Thymus (tissue), 14 donors: ENCODE measurements at places on chromosomes 6 and 20. TPM values are rescaled to one million over a fixed set of nuclear protein-coding genes. Genes with fewer than 3 reads are reported as not detected.

- no peak for DNase-seq
- H3K27me3 ChIP-seq, result no peaks in the 10 kb centered on the region
- H3K4me3 ChIP-seq, result no peak overlapping the region
- H3K36me3 ChIP-seq, result no peaks in the 10 kb centered on the region
Measured at GRCh38 chr6:113699239-113699638, 157.9 kb upstream of the MARCKS start.

GRCh38 chr20:40657526-40657925 lies 31.5 kb downstream of the MAFB start:
- peaks cover 1% of the 10 kb centered on the region for H3K27me3 ChIP-seq
- H3K36me3 ChIP-seq, result no peaks in the 10 kb centered on the region

DNA sequence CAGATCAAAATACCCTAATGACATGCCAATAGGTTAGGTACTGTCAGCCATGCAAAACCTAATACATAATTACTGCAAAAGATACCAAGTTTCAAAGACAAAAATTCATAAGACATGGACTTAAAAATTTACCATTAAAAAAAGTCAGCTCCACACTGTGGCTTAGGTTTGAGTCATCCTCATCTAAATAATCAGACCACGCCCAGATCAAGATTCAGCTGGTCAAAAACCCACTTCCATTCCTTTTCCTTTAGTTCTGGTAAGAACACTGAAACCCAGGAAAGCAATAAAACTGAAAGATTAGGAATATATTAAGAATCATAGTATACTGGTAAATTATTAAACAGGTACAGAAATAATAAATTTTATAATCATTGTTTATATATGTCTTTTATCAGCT lies 81.0 kb upstream of the ASF1A start:
- DNase-seq, result no peak
- H3K27ac ChIP-seq, result no peak overlapping the region
- no peak overlapping the region for H3K4me3 ChIP-seq
- H3K27me3 ChIP-seq, result no peaks in the 10 kb centered on the region
- peaks cover 21% of the 10 kb centered on the region for H3K4me1 ChIP-seq
- H3K36me3 ChIP-seq, result peaks cover 11% of the 10 kb centered on the region

Gene LIN28B
- 5.1 TPM for total RNA-seq

Gene TRIM40
- total RNA-seq, result 0.09 TPM
